Neural progenitor cell (in vitro differentiated cells): ENCODE measurements at places on chromosomes 11 and 22.

GRCh38 chr11:34656062-34656720 is 35.3 kb downstream of the EHF start:
- no peak for DNase-seq

GRCh38 chr11:73326929-73327811 is 19.1 kb downstream of the ARHGEF17 start:
- no peak for DNase-seq

GRCh38 chr11:74682731-74683278 is 48.4 kb downstream of the CHRDL2 start:
- DNase-seq, result no peak

DNA sequence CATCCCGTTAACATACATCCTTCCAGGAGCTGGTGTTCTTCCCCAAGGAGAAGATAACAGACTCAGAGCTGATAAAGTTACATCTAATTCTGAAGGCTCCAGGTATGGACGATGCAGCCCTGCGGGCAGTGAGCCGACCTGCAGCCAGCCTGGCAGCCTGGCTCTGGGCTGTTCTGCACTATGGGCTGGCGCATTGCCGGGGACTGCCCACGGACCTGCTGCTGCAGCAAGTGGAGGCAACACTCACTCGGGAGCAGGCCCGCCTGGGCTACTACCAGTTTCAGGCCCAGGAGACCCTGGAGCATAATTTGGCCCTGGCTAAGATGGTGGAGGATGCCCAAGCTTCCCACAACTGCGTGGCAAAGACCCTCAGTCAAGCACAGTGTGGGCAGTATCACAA is 39.7 kb downstream of the RRP8 start:
- no peak for DNase-seq

DNA sequence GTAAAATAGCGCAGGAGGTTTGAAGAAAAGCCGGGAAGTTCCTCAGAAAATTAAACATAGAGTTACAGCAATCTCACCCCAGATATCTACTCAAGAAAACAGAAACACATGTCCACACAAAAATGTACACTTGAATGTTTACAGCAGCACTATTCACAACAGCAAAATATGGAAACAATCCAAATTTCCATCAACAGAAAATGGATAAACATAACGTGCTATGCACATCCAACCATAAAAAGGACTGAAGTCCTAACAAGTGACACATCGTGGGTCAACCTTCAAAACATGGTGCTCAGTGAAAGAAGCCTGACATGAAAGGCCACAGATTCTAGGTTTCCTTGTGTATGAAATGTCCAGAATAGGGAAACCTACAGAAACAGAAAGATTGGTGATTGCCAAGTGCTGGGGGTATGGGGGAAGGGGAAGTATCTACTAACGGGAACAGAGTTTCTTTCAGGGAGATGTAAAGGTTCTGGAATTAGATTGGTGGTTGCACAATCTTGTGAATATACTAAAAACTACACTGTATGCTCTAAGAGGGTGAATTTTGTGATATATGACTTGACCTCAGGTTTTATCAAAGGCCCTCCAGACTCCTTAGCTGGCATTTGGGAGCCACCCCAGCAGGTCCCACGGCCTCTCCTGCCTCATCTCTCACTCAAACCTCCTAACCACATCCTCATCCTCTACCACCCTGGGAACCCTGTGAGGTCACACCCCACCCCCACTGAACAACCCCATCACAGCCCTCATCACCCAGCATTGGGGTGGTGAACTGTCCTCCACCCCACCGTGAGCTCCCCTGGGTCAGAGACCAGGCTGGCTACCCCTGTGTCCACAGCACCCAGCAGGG is 69.2 kb upstream of the PRR5 start:
- no peak for DNase-seq

GRCh38 chr11:33291004-33291777 is 34.0 kb downstream of the HIPK3 start:
- DNase-seq, result no peak

DNA sequence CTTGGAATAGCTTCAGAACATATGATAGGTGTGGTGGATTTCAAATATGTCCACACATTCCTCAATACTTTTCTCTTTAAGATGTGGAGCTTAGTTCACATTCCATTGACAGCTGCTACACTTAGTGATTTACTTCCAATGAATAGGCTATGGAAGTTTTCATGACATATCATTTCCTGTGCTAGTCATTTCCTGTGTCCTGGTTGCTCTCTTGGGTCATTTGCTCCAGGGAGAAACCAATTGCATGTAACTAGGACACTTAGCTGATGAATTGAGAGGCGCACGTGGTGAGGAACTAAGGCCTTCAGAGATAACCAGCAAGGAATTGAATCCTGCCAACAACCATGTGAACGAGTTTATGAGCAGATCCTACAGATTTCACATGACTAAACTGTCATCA is 120.9 kb downstream of the SLC17A6 start:
- no peak for DNase-seq

DNA sequence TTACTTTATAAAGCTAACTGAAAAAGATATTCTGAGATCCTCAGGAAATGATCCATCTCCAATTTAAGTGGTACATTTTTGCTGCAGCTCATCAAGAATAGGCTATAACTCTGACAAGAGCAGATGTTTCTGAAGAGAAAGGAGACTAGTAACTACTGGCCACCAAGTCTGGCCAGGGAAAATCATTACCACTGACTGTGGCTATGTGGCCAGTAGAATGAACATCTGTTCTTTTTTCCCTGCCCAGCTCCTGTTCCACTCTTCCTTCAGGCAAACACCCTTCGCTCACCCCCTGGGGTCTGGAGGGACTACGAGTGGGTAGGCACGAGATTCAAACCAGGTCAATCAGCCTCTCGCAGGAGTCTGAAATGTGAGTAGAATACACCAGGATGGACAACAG is 23.9 kb downstream of the TMEM123 start:
- DNase-seq, result no peak

- no peak for DNase-seq
These were observed 6.6 kb upstream of the FUT4 start for GRCh38 chr11:94537031-94537600.

GRCh38 chr11:33608386-33608785 is 92.2 kb downstream of the C11orf91 start:
- no peak for DNase-seq

GRCh38 chr11:113593698-113594308 is 112.3 kb downstream of the TMPRSS5 start:
- DNase-seq, result no peak

- no peak for DNase-seq
These were observed 106.3 kb downstream of the KCNQ1 start for GRCh38 chr11:2551131-2551530.

DNA sequence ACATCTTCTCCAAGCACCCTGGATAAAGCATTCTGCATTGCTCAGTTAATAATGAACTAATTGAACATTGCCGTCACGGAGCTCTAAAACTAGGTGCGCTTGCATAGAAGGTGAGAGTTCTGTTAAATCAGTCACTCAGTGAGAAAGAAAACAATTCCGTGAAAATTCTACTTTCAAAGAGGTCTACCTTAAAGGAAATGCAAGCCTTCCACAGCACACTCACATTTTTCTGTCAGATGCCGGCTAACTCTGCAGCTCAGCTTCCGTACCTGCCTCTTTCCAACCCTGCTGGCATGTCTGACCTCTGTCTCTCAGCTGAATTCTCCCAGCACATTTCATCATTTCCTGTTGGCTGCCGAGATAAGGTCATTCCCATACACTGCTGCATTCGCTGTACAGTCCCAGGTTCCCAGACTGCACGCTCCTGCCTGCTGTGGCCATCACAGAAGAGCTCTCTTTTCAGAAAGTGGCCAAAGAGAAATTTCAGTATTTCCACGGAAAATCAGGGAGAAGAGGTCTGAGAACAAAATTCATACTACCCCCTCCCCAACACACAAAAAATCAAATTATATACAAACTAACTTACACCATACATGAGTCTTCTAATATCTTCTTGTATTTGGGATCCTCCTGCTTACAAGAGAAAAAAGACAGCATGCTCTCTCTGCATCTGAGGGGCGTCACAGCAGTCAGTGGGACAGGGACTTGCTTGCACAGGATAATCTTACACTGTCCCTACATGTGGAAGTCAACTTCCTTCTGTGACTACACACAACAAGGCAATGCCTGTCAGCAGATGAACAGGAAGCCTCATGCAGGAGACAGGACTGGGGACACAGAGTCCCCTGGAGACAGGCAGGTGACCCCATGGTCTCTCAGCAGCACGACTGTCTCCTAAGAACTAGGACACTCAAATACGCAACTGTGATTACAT is 55.1 kb downstream of the PACSIN2 start:
- DNase-seq, result no peak

DNA sequence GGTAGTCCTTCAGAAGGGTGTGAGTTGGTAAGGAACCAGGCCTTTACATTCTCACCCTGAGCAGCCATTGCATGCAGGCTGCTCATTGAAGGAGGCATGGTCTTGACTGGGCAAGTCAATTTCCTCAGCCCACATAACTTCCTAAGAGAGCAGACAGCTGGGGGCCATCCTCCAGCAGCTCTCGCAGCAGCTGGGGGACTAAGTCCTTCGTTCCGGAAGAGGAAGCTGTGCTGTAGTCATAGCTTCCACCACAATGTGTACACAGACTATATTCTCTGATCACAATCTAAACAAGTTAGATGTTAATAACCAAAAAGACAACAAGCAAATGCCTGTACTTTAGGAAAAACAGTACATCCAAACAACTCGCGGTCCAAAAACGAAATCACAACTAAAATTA is 30.1 kb upstream of the MPPED1 start:
- no peak for DNase-seq

GRCh38 chr11:30917859-30918478 is 331.8 kb upstream of the MPPED2 start:
- peak; percentile 75 for DNase-seq

DNA sequence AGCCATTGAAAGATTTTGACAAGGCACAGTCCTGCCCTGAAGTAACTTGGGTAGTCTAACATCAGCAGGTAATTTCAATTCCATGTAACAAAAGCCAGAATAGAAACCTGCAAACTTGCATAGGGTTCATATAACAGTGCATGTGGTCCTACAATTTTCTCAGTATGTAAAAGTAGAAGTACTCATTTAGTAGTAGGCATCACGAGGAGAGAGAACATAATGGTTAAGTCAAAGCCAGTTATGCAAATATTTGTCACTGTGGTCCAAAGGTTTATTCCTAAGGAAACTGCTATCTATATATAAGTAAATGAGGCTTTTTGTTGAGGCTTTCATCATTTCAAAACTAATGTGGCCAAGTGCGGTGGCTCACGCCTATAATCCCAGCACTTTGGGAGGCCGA is 10.1 kb downstream of the ATP5MG start:
- no peak for DNase-seq

- DNase-seq, result no peak
These were observed 360.0 kb upstream of the DDI1 start for GRCh38 chr11:103676413-103676812.

GRCh38 chr11:34784318-34784841 is 131.8 kb downstream of the APIP start:
- DNase-seq, result no peak

DNA sequence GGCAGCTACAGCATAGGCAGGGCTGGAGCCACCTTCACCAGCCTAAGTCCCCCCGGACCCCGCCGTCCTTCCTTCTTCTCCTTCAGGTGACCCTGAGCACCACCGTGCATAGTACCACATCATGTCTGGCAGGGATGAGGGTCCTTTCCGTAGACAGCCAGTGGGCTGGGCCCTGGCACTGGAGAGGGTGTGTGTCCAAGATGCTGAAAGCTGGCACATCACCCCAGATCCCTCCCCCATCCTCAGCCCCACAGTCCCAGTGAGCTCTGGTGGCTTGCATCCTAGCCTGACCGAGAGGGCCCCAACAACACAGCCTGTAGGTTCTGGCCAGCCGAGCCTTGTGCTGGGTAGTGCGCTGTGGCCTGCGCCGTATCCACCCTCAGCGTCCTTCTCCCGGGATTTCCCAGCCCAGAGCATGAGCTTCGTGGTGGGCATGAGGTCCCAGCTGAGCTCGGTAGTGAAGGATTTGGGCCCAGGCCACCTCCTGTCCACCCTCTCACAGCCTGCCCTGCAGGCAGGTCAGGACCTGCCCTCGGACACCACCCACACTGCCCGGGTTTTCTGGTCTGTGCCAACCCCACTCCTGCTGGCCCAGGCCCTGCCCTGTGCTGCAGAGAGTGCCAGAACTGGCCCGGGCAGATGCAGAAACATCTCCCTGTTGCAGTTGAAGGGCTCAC is 1124.3 kb downstream of the BRD1 start:
- DNase-seq, result no peak

- DNase-seq, result no peak
These were observed 123.4 kb upstream of the CSNK2A3 start for GRCh38 chr11:11476499-11476898.

- no peak for DNase-seq
These were observed 616.5 kb downstream of the BRD1 start for GRCh38 chr22:49211176-49211575.

DNA sequence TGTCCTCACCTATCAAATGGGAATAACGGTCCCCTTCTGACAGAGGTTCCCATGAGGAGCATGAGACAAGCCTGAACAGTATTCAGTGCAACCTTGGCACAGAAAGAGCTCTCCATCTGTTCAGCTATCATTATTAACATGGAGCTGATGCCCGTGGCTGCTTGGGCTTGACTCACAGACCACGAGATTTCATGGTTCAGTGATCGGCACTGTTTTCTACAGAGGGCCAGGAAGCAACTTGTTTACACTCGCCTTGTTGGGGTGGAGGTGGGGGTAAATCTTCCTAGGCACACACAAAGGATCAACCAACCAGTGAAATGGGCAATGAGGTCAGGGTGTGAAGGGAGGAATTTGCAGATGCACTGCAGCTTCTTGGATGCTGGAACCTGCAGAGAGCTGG is 88.2 kb downstream of the CWC15 start:
- DNase-seq, result no peak

GRCh38 chr22:19807161-19807913 is 46.8 kb downstream of the TBX1 start:
- no peak for DNase-seq

- no peak for DNase-seq
These were observed 17.7 kb upstream of the TMEM123 start for GRCh38 chr11:102470251-102470650.

DNA sequence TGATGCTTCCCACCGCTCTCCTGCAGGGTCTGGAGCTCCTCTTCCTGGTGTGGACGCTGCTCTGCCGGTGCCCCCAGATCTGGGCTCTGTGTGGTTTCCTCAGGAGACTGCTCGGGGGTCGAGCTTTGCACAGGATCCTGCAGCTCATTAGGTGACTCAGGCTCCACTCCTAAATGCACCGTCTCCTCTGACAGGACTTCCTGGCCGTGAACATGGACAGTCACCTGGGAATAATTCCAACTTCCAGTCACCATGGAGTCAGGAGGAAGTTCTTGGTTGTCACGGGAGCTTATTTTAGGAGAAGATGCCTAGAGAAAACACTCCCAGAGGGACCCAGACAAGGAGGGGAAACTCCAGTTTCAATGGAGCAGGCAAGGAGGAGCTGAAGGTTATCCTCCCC is 11.9 kb downstream of the ZNF202 start:
- DNase-seq, result no peak
